ENCODE measurements at places on chromosomes 11 and 22.

GRCh38 chr11:44887636-44888035 is 63.0 kb downstream of the TP53I11 start:
- DNase-seq: no peak

DNA sequence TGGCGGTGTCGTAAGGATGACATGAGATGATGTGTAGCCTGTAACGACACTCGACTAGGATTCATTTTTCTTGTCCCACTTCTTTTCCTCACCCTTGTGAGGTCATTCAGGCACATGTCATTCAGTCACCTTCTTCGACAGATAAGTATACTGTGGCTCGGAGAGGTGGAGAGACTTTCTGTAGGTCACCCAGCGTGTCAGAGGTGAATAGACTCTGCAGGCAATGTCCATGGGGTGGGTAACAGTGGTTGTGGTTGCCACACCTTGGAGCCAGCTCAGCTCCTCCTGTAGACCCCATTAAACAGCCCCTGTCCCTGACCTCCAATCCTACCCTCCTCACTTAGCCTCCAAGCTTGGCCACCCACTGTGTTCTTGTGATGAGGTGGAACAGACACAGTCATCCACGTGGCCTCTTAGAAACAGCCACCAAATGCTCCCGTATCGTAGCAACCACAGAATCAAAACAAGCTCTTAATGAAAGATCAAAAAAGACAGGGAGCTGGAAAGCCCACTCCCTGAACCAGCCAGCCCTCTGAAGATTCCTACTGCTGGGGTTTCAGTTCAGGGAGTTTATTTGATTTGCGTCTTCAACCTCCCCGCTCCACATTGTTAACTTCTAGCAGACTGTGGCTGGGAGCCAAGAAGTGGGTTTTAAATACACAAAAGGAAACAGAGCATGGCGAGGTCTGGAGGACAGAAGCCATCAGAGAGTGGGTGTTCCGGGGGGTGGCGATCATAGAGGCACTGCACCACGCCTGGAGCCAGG is 89.0 kb upstream of the GRK3 start:
- DNase-seq: peak; percentile 56

DNA sequence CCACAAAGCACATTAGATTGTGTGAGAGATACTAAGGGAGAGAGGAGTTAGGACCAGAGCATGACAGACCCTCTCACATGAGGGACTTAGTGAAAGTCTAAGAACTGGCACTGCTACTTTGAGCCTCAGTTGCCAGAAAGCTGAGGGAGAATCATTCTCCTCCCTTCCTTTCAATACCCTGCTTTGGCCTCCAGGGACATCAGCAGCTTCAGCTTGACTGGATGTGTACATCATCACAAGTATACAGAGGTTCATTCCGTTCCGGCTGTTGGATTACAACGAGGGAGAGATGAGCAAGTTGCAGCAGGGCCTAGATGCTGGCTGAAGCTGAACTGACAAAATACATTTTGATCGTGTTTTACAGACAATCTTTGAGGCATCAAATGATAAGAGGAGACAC is 15.7 kb upstream of the ANO5 start:
- DNase-seq: no peak

DNA sequence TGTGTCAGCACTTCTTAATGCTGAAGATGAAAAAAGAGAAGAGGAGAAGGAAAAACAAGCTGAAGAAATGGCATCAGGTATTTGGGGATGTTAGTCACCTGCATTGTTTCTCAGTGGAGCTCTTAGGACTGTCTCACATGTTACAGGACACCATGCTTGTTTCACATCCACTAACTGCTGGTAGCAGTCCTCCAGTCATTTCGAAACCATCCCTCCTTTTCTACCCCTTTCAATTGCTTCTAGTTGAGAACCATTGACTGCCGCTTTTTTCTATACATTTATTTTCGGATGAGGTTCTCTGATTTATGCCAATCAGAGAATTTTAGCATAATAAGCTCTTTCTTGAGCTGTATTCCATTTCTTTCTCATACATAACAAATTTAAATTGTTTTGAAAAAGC is 21.5 kb downstream of the BIRC2 start:
- no peak for DNase-seq

DNA sequence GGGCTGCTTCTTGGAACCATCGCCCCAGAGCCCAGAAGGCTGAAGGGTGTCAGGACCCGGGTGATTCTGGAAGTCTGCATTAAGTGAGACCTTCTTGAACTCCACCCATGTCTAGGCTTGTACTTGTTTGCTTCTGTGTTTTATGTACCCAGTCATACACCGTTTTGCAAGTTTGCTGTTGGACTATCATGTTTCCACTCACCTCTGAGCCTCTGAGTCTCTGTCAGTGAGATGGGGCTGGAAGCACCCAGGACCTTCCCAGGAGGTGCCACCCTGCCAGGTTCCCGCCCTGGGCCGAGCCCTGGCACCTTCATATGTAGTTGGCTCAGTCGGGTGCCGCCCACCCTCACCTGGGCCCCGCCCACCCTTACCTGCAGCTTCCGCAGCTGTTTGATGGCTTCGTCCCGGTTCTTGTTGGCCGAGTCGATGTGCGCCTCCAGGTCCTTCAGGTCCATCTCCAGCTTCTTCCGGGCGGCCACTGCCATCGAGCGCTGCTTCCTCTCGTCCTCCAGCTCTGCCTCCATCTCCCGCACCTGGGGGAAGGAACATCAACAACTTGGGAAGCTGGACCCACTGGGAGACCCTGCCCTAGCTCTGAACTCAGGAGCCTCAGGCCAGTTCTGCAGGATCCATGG is 35.1 kb downstream of the APOL1 start:
- DNase-seq: peak; percentile 29

GRCh38 chr11:60762851-60763691 is 6.4 kb downstream of the MS4A15 start:
- DNase-seq: no peak

DNA sequence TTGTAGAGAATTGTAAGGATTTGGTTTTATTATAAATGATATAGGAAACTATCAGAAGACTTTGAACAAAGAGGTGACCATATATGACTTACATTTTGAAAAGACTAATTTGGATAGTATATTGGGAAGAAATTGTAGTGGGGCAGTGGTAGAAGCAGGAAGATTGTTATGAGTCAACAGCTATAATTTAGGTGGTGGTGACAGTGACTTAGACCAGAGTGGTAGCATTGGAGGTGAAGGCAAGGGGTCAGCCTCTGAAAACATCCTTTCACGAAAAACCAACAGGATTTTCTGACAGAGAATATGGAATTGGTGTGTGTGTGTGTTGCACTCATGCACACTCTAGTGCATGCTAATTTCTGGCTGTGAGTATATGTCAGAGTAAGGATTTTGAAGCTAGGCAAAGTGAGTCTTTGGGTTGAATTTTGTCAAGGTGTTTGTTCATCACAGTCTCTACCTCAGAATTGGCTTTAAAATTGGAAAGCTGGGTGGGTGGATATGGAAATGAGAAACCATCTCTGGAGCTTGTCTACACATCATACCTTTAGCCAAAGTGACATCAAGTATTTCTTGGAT is 8.2 kb upstream of the HBE1 start:
- no peak for DNase-seq

- DNase-seq: no peak
These were observed 14.0 kb downstream of the FJX1 start for GRCh38 chr11:35632301-35632700.
